ENCODE measurements at places on chromosomes 16 and 17.
A peak's percentile ranks its signal among the peaks of the same experiment; 100 is the strongest.

DNA sequence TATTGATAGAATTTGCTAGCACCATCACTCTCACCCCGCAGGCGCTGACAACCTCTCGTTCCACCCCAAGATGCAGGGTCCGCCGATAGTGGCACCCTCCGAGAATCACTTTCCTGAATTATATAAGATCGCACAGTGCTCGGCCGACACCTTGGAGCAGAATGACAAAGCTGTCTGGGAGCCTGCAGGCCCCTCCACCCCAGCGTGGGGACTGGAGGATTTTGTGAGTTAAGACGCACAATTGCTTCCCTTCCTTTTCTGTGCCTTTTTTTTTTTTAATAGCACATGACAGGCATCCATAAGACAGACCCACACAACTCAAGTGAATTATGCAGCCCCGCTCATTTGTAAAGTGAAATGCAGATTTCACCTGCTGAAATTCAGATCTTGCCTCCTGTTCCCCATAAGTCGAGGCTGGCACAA lies 155.3 kb downstream of the C16orf78 start:
- no peak for DNase-seq

- DNase-seq, result no peak
These were observed 296.7 kb upstream of the FOXF1 start for GRCh38 chr16:86213437-86214205.

DNA sequence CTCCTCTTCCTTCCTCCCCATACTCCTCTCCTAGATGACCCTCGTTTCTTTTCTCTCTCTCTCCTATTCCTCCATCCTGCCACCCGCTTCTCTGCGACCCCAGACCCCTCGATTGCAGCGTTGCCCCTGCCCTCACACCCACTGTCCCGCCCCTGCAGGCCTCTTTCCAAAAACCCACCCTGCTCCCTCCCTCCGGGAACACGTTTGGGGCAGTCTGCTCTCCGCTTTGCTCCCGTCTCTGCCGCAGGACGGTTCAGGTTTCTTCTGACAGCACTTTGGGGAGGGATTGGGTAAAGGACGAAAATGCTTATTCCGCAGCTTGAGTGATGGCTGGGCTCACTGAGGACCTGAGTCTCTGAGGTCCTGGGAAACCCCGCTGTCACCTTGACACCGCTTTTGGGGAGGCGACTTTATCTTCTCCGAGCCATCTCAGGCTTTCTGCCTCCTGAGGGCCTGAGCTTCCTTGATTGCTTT lies 690 bp downstream of the NDE1 start:
- DNase-seq, result peak; percentile 12

- peak; percentile 23 for DNase-seq
These were observed 1.8 kb upstream of the RBFOX3 start for GRCh38 chr17:79612468-79613194.

GRCh38 chr17:8056232-8056975 lies 17.5 kb downstream of the ALOX15B start:
- peak; percentile 75 for DNase-seq

GRCh38 chr16:85392756-85393673 lies 220.1 kb upstream of the GSE1 start:
- DNase-seq, result no peak

DNA sequence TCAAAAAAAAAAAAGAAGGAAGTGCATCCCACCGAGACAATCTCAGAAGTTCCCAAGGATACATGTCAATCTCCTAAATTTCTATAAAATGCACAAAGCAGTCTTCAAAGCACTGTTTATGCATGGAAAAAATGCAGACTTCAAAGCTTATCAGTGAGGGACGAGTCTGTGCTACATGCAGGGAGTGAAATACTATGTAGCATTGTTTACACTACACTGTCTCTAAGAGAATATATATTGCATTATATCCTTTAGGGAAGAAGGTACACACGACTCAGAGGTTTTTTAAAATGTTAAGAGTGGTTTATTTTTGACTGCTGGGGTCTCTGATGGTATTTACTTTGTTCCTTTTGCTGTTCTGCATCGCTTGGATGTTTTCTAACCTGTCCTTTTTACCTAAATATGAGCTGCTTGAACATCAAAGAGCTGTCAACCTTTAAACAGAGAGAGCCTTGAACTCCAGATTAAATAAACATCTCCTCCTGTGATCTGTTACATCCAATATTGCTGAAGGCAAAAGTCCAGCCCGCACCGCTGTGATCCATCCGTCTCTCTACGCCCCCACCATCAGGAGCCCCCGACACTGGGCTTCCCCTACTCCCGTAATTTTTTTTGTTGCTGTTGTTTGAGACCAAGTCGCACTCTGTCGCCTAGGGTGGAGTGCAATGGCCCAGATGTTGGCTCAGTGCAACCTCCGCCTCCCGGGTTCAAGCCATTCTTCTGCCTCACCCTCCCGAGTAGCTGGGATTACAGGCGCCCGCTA lies 1.4 kb downstream of the FBXO31 start:
- DNase-seq, result no peak

DNA sequence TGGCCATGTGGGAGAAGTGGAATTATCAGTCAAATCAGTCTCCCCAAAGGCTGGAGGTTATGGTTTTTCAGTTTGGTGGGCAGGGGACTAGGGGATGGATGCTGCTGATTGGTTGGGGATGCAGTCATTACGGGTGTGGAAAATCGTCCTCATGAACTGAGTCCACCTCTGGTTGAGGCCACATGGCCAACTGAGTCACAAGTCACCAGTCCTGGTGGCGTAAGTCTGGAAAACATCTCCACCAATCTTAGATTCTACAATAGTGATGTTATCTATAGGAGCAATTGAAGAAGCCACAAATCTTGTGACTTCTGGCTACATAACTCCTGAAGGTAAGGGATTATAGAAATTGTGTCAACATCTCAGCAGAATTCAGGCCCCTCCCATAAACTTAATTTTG lies 5.2 kb upstream of the RNF135 start:
- DNase-seq, result no peak

DNA sequence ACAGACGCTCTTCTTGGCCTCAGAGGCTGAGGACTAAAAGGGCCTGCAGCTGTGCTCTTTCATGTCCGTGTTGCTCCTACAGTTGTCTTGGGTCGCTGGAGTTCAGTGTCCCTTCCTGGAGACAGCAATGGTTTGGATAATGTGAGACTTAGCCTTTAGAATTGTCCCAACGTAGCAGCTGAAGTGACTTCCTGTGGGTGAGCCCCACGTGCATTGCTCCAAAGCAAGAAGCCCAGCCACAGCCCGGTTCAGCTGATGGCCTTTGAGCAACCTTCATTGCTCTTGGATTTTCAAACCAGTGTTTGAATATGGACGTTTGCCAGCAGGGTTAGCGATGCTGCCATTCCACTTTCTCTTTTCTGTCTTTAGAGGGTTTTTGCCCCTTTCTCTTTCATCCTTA lies 19.7 kb downstream of the TMEM11 start:
- no peak for DNase-seq

GRCh38 chr16:85946541-85947124 lies 47.7 kb downstream of the IRF8 start:
- no peak for DNase-seq

GRCh38 chr17:31696184-31696602 lies 162.9 kb downstream of the COPRS start:
- peak; percentile 94 for DNase-seq

GRCh38 chr16:27251541-27252205 lies 16.9 kb downstream of the NSMCE1 start:
- no peak for DNase-seq

DNA sequence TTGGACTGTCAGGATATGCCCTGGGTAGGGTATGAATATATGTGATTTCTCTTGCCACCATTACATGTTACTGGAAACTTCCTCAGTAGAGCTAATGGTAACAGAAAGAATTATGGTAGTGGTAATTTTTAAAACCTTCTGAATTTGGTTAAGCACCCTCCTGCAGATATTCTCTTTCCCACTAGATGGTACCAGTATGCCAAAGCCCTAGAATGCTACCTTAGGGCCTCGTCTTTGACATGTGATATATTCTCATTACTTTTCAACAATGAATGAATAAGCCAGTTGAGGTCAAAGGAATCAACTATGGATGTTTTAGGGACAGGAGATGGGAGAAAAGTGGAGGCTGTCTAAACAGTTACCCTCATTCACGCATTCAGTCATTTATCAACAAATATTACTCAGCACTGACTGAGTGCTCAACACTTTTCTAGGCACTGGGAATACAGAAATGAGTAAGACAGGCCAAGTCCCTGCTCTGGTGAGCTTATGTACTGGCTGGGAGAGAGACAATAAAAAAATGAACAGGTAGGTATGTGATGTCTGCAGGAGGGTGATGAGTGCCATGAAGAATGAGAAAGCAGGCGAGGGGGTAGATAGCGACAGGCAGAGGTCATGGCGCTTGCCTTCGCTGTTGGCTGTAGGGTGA lies 14.7 kb downstream of the CDH13 start:
- DNase-seq, result peak; percentile 68

GRCh38 chr17:43014020-43014648 lies 7.5 kb downstream of the IFI35 start:
- DNase-seq, result no peak

DNA sequence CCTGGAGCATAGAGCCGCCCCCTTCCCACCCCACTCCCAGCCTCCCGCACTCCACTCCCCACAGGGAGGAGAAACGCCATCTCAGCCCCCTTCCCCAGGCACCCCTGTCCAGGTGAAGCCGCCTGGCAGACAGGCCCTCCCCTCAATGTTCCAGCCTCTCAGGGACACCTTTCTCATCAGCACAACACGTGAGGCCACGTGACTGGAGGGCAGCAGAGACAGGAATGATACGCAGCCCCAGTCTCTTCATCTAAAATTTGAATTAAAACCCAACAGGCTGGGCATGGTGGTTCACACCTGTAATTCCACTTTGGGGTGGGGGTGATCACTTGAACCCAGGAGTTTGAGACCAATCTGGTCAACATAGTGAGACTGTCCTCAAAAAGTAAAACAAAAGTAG lies 20.2 kb upstream of the AATK start:
- DNase-seq, result no peak

DNA sequence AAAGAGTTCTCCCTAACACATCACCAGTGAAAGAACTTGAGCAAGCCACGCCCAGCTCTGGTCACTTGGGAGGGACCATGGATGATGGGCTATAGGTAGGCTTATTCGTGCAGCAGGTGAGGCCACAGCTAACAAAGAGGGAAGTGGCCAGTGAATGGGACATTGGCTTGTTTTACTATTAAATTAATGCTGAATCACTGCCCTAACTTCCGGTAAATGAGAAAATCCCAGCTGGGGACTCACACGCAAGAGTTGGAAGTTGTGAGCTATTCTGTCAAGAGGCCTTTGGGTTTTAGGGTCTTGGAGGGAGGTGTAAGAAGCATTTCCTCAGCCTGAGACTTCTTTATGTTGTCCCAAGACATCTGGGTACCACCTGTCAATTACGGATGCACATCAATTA lies 315.3 kb downstream of the XYLT1 start:
- no peak for DNase-seq

Measured in HCEC 1CT (cell line).